ENCODE measurements at places on chromosomes 2 and 18.

DNA sequence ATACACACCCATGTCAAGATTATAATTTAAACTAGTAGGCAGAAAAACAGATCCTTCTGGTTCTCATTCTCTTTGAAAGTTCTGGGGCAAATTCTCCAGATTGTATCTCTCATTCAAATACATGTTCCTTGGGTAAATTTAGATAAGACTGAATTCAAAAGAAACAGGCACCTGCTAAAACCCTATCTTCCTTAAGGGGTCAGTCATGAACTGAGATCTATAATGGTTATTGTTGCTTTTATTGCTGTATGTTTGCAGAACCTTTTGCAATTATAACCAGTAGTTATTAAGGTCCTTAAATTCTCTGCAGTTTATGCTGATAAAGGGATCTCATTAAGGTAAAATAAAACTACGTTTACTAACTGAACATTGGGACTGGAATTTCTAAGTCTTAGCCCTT is 83.5 kb downstream of the MYO5B start:
- DNase-seq = no peak

GRCh38 chr18:59382383-59382782 is 23.3 kb upstream of the LMAN1 start:
- DNase-seq = no peak

GRCh38 chr2:61631321-61631720 is 93.2 kb upstream of the XPO1 start:
- no peak for DNase-seq

- DNase-seq = no peak
These were observed 57.5 kb downstream of the OSR1 start for GRCh38 chr2:19300961-19301360.

GRCh38 chr18:64678048-64678447 is 529.2 kb upstream of the LINC00305 start:
- no peak for DNase-seq

DNA sequence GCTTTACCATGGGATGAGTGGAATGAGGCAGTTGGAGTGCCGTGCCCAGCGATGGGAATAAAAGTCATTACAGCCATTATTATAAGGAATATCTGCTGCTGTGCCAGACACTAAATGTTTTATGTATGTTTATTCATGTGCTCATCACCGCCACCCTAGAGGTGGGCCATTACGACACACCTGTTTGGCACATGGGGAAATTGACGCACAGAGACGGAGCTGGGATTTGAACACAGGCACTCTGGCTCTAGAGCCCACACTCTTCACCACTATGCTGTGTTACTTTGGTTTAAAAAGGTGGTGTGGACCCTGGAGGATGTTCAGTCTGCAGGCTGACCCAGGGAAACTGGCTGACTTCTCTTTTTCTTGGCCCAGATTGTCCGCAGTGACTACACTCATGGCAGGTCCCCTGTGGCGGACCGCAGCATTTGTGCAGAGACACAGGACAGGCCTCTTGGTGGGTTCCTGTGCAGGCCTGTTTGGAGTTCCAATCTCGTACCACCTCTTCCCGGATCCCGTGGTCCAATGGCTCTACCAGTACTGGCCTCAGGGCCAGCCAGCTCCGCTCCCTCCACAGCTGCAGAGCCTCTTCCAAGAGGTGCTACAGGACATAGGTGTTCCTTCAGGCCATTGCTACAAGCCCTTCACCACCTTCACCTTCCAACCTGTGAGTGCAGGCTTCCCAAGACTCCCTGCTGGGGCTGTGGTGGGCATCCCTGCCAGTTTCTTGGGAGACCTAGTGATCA is 1.6 kb downstream of the TMEM177 start:
- DNase-seq = no peak

GRCh38 chr2:102057502-102058292 is 65.9 kb downstream of the IL1R2 start:
- DNase-seq = no peak

- DNase-seq = no peak
These were observed 33.8 kb downstream of the SDC1 start for GRCh38 chr2:20190876-20191713.

DNA sequence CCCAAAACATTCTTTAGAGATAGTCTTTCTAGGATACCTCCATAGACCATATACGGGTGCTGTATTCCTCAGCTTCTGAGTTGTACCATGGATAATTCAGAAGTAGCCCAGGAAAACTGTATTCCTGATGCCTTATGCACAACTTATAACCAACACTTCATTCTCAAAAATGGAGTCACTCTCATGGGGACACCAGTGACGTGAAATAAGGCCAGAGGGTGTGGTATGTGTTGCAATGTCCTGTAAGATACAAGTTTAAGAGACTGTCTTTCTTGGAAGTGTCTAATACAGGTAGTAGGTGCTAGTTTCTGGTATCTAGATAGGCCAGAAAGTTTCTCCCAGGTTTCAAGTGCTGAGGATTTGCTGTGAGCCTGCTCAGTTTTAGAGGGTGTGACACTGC is 36.1 kb downstream of the COX7A2L start:
- DNase-seq = no peak

DNA sequence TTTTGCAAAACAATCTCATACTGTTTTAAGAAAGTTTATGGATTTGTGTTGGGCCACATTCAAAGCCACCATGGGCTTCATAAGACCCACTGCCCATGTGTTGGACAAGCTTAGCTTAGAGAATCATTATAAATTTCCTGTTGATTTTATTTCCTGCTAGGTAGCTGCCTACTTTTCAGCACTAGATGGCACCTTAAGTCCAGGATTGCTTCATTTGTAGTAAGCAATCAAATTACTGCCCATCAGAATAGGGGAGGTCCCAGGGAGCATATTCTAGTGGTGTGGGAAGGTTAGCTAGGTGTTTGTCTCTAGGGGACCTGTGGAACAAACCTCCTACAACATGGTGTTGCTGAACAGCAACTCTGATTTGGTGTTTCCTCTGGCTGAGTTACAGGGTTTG is 11.0 kb upstream of the DCDC2C start:
- DNase-seq = no peak

DNA sequence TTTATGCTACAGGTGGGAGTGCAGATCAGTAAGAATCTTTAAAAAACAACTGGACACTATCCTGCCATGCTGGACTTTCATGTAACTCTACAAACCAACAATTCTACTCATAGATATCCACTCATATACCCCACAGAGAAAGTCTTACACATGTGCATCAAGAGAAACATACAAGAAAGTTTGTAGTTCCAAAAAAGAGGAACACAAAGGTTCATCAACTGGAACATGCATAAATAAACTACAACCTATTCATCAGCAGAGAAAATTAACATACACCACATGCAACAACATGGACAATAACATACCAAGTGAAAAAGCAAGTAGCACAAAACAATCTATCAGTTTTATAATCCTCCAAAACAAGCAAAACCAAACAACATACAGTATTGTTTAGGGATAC is 17.0 kb downstream of the TCF4 start:
- DNase-seq = no peak

DNA sequence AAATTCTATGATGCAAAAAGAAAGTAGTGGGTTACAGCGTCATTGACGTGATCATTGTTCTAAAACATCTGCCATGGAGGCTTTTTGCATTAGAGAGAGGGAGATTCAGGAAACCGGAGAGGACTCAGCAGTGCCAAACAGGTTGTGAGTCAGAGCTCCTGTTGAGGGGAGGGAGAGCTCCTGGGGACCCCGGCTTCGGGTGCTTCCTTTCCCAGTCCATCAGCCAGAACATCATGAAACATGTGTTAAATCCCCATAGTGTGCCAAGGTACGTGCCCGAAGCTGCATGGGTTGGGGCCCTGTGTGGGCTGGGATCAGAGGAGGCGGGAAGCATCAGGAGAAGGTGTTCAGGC is 791 bp upstream of the CYRIA start:
- no peak for DNase-seq

- no peak for DNase-seq
These were observed 80.9 kb upstream of the ZNF804A start for GRCh38 chr2:184517402-184517801.

GRCh38 chr2:241430178-241430577 is 74.1 kb downstream of the FARP2 start:
- DNase-seq = no peak

DNA sequence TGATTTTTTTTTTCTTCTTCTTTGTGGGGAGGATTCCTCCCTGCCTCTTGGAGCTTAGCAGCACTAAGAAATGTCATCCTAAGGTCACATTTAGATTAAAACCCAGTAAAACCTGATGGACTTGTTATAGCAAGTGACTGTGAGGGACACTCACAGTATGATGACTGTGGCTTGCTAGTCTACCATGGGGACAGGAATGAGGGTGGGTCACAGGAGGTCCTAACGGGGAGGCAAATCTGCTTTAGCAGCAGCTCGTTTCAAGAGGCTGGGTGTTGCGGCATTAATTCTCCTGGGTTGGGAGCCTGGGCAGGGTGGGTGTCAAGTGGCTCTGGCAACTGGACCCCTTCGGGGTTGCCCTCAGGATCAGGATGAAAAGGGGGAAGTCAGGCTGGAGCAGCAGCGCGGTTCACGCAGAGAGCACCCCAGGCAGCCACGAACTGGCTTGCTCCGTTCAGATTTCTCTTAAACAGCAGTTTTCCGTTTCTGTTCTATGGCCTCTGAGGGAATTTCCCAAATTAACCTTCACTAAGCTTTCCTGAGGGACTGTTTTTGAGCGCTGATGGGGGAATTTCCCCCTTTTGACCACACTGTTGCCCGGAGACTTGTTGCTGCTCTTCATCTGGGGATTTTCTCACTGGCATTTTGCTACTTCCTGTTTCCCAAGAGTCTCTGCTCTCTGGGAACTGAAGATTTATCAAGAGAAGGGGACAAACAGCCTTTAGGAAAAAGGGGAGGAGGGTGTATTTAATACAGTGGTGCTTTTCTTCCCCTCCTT is 59.8 kb upstream of the PELI1 start:
- no peak for DNase-seq

- no peak for DNase-seq
These were observed 15.8 kb downstream of the RIOK3 start for GRCh38 chr18:23468753-23469459.

DNA sequence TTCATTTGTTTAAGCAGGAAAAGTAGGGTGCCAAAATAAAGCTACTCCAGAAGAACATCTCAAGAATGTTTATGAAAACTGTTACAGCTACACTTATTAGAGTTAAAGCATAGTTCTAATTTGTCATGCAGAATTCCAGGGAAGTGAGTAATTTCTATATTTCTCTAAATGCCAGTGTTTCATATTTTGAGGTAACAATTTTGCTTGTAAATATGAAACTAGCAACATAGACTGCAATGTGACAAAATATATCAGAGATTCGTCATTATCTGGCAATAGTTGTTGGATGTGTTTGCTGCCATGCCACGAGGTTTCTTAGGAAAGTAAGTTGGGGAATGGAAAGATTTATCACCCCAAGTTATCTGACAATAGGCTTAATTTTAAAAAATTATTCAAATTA is 424.1 kb upstream of the ZEB2 start:
- no peak for DNase-seq

DNA sequence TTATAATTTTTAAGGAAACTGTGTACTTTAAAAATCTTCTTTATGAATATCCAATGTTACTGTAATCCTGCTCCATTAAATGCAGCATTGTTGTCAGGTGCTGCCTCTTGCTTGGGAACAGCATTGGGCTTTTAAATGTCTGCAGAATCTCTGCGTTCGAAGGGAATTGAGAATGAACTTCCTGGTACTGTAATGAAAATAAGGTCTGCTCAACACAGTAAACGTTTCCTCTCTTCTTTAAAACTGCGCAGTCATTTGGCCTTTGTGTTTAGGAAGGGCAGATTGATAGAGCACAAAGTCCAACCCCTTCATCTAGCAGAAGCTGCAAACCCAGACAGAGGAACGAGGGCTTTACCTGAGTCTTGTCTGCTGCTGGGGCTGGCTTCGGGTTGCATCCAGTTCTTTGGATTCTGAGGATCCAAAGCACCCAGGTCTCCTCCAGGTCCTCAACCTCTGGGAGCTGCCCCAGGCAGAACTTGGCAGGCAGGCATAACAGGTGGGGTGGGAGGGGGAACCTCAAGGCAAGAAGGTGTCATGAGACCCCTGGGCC is 104.5 kb downstream of the UGGT1 start:
- no peak for DNase-seq

GRCh38 chr18:4468511-4468910 is 13.4 kb upstream of the DLGAP1 start:
- no peak for DNase-seq

- DNase-seq = no peak
These were observed 125.5 kb downstream of the IRS1 start for GRCh38 chr2:226674123-226674522.

DNA sequence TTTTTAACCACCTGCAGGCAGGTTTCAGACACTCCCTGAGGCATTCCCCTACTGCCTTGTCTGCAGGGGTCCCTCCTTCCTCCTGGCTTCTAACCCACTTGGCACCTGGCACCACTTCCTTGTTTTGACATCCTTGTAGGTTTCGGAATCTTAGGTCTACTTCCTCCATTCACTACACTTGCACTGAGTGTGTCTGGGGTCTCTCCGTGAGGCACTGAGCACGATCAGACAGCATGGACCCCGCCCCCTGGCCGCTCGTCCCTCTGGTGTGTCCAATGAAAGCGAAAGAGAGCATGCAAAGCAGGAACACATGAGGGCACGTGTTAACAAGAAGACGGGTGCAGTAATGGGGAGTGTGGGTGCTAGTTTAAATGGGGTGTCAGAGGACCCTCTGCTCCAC is 63.8 kb downstream of the HAUS1 start:
- no peak for DNase-seq

DNA sequence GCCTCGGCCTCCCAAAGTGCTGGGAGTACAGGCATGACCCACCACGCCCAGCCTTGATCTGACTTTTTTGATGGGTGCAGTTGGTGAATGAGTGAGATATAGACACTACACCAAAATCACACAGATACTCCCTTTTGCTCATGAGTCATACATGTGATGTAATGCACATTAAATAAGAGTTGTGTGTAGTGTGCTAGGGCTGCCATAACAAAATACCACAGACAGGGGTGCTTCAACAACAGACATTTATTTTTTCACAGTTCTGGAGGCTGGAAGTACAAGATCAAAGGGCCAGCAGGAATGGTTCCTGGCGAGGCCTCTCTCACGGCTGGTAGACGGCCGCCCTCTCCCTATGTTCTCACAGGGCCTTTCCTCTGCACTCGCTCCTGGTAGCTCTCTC is 46.6 kb downstream of the GBX2 start:
- no peak for DNase-seq

DNA sequence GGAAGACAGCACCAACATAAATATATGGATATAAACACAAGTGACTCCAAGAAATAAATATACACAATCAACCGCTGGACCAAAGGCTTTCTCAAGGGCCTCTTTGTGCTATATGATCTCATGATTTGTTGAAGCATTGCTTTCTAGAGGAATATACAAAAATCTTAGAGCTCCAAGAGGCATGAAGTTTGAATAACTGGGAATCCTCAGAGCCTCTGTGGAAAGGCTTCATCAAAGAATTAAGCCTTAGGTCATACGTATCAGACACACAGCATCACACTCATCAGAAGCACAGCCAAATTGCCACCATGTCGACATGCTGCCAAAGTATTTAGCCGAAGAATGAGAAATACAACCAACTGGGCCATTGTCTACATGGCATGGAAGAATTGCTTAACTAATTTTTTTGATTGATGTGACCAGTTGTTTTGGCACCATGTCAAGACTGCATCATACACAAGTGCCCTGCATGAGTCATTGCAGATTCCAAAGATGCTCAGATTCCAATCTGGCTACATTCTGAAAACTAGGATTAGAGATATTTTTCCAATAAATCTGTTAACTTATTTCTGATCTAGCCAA is 860.6 kb upstream of the ZEB2 start:
- no peak for DNase-seq

Measured in stimulated activated CD8-positive, alpha-beta memory T cell treated with anti-CD3 and anti-CD28 coated beads, Interleukin-4, amount 100 ng/mL, for 1 hour (primary cell).